ENCODE measurements at places on chromosomes 11 and 22.

GRCh38 chr11:120324932-120325810, at the start of gene TLCD5:
Gene TLCD5, plus strand, starts transcription at chr11:120325299. Its CDS starts 2,143 bp downstream, at chr11:120327442.
- DNase-seq, result no peak

DNA sequence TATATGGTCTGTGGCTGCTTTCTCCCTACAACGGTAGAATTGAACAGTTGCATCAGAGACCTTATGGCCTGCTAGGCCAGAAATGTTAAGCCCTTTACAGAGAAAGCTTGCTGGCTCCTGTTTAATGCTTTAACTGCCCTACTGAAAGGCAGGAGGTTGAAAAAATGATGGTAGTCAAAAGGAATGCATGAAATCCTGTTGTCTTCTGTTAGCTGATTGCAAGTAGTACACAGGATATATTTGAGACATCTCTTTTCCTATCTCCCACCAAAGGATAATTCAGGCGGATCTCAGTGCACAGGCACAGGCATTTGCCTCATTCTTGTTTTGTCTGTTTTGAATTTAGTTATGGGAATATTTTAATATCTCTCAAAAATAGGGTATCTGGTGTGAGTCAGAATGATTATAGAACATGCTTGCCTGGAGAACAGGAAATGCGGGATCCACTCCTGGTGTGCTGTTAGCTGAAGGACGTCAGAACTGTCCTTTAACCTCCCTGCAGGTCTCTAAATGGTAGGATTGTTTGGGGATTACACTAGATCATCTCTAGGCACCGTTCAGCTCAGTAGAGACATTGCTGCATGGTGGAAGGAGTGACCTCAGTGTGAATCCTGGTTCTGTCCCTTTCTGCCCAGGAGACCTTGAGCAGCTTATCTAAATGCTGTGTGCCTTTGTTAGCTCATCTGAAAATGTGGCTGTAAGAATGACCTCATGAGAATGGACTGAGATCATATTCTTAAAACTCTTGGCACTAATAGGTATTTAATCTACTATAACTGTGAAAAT, 49.5 kb downstream of the PACS1 start:
- DNase-seq, result no peak

DNA sequence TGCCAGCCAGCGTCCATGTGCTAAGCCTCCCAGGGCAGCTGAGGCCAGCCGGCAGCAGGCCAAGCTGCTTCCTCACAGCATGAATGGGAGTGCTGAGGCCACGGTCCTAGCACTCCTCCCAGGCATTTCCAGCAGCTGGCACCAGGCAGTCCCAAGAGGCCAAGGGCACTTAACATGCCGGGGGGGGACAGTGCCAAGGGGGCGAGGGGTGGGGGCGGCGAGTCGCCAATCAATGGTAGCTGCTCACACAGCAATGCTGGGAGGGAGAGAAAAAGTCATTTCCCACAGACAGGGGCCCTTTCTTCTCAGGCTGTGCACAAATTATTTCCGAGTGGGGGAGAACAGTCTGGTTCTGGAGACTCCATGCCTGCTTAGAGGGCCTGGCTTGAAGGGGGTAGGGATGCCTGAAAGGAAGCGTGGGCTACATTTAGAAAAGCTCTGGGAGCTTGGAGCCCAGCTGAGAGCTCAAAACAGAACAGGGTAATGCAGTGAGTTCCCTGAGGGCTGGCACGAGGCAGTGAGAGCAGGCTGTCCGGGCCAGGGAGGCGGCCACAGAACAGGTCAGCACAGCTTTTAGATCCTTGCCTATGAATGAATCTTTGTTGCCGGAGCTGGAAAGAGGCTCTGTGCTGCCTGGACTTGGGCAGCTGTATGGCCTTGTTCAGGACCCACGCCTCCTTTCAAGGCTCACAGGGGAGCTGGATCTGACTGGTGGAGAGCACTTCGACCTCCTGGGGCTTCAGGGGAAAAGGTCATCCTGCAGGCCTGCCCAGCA, 14.4 kb upstream of the TBC1D10A start:
- no peak for DNase-seq

DNA sequence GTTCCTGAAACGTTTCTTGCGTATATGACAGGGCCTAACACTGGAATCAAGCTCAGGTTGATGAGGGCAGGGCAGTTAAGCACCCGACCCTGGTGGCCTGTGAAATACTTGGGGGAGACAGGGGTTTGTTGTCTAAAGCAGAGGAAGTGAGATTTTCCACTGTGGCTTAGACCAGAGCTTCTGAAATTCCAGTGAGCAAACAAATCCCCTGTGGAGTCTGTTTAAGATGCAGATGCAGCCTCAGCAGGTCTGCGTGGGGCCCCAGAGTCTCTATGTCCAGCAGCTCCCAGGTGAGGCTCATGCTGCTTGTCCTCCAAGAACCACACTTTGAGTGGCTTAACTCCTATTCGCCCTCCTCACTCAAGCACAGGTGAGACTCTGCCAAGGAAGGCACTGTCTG, 39.1 kb upstream of the PRAME start:
- DNase-seq, result no peak

GRCh38 chr11:101803651-101804050, 111.2 kb upstream of the CEP126 start:
- DNase-seq, result no peak
